RWPE2 (cell line): ENCODE measurements at places on chromosomes 6 and 20.

DNA sequence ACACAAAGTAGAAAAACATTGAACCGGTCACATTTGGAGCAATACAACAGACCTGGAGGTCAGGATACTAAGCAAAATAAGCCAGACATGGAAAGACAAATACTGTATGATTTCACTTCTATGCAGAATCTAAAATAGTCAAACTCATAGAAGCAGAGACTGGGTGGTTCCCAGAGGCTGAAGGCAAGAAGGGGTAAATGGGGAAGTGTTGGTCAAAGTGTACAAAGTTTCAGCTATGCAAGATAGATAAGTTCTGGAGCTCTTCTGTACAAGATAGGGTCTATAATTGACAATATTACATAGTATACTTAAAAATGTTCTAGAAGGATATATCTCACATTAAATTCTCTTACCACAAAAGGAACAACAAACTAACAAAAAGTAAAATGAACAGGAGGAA is 70.3 kb downstream of the TMEM244 start:
- no peak for DNase-seq

DNA sequence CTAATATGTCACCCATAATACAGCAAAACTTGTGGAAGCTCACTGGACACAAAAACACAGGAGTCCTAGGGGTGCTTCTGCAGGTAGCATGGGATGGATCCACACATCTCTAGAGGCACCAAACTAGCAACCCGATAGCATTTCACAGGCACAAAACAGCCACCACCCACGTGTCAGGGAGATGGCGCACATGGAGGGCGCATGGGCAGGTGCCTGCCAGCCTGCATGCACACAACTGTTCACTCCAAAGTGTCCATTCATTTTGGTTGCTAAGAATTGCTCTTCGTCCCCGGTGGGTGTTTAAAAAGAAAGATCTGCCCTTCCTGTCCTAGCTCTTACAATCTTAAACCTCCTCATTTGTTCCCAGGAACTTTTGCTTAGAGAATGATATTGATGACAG is 171.3 kb downstream of the SYNDIG1 start:
- DNase-seq, result no peak

DNA sequence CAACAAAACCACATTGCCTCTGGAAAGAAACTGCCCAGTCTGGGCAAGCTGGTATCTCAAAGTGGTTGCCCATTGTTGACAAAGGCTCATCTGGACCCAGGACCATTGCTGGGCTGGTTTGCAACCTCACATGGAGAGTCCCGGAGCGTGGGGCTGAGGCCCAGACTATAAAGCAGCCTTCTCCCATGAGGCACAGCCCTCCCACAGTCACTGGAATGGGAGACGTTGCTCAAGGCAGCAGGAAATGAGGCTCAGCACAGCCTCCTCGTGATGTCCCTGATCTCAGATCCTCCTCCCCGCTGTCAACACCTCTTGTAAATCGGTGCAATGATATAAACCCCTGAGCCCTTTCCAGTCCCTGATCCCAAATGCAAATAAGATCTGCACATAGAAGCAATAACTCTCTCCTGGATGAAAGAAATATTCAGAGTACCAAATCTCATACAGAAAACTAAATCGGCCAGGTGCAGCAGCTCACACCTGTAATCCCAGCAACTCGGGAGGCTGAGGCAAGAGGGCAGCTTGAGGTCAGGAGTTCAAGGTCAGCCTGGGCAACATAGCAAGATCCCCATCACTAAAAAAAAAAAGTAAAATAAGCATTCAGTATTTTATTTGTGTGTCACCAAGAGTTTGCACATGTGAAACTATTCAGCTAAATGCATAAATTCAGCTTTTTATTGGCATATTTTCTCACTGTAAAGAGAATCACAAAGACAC is 103.0 kb upstream of the RREB1 start:
- DNase-seq, result no peak

GRCh38 chr20:35511814-35512420 is 17.5 kb downstream of the C20orf173 start:
- no peak for DNase-seq

- DNase-seq, result no peak
Measured at GRCh38 chr20:13223736-13224520, 2.9 kb downstream of the ISM1 start.

DNA sequence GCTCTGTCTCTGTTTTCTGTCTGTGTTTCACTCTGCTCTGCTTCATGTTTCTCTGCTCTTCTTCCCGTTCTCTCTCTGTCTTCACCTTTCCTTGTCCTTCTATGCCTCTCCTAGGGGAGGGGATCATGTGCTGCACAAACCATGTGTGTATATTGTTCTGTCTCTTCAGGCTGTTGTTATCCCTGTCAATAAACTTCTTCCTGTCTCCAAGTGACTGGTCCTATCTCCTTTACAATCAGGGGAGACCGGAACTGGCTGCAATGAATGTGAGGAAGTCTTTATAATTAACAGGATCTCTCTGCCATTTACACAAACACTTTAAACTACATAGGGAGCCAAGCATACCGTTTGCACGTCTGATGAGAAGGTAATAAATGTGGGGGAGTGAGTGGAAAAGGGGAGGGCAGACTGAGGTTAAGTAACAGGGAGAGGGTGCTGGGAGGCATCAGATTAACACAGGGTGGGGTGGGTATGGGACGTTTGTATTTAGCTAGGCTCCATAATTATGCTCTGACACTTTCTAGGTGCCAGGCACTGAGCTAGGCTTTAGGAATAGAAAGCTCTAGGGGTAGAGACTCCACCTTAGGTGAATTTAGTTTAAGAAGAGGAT is 626.1 kb downstream of the DHX35 start:
- DNase-seq, result no peak

DNA sequence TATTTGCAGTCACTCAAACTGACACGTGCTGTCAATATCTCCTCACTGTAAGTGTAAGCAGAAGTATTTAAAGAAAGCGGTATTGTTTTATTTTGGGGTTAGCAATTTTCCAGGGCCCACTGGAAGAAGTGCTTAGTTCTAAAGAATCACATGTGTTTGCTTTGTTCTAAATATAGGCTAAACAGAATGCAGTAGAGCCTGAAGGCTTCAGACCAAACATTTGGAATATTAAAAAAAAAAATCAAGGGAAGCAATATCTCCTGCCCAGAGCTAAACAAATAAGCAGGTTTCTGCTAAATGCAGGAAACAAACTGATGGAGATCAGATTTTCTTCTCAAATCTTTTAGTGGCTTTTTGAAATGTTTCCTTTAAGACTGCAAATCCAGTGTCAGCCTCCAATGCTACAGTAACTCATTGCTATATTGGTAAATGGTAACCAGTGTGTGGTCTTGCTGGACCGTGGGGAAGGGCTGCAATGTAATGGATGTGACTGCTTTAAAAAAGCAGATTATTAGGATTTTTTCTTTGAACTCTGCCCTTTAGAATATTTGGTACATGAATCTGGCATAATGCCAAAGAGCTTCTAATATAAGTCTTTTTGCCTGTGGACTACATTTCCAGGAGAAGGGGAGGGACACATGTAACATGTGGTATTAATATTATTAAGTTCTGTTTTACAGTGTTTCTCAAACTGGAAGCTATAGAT is 317.1 kb upstream of the FERMT1 start:
- no peak for DNase-seq

GRCh38 chr6:133741375-133741861 is 147.5 kb upstream of the TCF21 start:
- DNase-seq, result no peak

- no peak for DNase-seq
Measured at GRCh38 chr6:126698732-126699240, 358.9 kb downstream of the CENPW start.

DNA sequence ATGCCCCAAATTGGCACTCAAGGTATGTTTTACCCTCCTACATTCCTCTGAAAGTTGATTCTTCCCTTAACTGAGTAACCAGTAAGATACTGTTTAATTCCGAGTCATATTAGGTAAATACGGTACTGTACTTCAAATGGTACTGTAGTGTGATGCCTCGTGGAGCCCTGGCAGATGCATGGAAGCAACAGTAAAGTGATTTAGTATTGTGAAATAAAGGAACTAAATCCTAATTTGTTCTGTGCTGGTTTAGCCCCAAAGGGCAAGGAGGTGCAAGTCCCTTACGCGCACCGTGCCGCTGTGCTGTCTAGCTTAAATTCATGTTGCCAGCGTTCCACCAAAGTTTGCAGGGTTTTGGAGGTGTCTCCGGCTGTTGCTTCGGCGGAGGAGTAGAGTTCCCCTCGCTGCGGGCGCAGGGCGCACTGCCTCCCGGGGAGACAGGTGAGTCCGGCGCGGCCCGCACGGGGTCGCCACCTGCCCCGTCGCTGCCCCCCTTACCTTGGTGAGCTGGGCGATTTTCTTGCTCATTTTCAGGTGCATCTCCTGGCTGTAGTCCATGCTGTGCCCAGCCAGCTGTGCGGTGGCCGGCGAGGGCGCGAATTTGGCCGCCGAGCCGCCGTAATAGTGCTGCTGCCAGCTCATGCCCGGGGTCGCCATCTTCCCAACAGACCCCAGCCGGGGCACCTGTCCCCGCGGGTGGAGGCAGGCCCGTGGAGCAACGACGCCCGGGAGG is 655 bp downstream of the FAM184A start:
- no peak for DNase-seq

GRCh38 chr6:134880487-134881190 is 69.3 kb downstream of the ALDH8A1 start:
- no peak for DNase-seq

GRCh38 chr6:144330017-144330987 is 45.2 kb downstream of the UTRN start:
- DNase-seq, result no peak

- DNase-seq, result no peak
Measured at GRCh38 chr6:87350516-87350915, 5.9 kb downstream of the C6orf163 start.

DNA sequence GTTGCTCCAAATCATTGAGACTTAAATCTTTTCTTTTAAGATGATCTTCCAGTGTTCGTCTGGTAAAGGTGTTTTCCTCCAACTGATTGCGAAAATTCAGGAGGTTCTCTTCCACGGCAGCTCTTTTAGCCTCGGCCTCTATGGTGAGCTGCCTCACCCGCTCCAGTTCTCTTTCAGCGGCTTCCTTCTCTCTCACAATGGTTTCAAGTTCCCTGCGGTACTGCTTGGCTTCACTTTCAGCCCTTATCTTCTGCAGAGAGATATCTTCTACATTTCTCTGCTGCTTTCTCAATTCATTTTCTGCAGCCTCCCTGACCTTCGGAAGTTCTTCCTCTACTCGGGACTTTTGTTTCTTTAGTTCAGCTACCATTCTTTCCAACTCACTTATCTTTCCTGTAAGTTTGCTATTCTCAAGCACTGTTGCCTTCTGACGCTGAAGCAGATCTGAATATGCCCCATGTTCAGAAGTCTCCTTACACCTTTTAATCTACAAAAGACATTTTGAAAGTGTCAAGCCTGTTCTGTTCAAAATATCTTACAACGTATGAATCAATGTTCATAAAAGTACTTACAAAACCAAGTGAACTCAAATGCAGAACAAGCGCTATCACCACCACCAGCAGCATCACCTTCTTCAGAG is 22.3 kb downstream of the DST start:
- DNase-seq, result no peak

- DNase-seq, result no peak
Measured at GRCh38 chr20:10495173-10495572, 60.1 kb downstream of the SLX4IP start.

DNA sequence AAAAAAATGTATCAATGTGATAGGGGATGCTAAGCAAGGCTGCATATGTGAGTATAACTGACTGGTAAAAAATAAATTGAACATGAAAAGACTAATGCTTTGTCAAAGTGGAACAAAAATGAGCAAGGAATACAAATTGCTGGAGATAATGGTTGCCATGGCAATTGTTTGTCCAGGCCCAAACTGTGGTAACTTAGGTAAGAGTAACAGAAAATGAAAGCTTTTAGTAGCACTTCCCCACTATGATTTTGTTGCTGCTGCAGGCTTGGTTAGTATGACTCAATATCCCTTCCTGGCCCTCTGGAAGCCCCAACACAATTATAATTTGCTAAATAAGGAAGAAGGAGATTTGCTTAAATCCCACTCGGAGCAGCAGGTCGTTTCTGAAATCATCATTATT is 577.1 kb downstream of the DOK5 start:
- DNase-seq, result no peak

DNA sequence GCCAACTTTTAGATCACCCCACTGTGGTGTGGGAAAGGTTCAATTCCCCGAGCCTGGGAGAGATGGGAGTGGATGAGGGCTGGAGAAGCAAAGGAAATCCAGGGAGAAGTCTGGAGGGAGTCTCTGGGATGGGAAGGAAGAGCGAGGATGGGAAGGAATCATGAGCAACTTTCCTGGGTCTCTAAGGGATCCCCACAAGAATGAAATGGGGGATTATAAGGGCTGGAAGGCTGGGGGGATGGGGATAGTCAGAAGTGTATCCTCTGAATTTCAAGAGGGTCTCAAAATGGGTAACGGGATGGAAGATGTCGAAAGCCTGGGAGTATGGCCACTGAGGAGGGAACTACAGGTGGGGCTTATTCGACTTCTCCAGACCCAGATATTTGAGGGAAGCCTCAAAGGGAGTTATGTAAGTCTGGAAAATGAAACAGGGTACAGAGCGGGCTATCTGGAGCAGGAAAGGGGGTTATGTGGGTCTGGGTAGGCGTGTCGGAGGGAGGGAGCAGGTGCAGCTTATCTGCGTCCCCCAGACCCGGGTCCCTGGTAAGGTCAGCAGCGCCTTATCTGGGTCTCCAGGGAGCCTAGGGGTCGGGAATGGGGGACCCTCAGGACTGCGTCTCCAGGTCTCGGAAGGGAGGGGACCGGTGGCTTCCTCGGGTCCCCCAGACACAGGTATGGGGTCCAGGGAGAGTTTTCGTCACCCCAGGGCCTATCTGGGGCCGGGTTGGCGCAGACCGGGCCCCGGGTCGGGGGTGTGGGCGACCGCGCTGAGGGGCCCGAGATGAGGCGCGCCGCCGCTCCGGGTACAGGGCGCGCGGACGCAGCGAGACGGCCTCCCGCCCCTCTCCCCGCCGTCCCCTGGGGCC is 550 bp downstream of the PLAGL2 start:
- DNase-seq, result peak; percentile 78

DNA sequence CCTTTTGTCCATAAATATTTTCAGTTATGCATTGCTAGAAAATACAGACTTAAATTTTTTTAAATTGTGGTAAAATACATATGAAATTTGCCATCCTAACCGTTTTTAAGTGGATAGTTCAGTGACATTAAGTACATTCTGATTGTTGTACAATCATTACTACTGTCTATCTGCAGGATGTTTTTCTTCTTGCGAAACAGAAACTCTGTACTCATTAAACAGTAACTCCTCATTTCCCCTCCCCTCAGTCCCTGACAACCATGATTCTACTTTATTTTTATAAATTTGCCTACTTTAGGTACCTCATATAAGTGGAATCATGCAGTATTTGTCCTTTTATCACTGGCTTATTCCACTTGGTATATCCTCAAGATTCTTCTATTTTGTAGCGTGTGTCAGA is 21.3 kb downstream of the TAF11 start:
- DNase-seq, result no peak
